ENCODE measurements at places on chromosomes 2 and 18.

DNA sequence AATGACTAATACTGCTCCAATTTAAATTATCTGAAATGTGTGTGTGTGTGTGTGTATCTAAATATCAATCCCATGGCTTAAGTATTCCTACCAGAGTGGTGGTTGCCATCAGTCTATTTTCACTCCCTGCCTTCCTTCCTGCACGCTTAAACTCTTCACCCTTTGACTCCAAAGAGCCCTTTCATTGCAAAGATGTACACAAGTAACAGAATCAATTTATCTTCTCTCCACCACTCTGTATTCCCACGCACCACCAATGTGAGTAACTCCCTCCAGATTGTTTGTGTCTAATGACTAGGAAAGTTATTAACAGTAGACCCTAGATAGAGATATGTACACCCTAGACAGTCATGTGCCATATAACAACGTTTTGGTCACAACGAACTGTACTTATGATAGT lies 42.8 kb downstream of the ARL6IP6 start:
- no peak for DNase-seq

DNA sequence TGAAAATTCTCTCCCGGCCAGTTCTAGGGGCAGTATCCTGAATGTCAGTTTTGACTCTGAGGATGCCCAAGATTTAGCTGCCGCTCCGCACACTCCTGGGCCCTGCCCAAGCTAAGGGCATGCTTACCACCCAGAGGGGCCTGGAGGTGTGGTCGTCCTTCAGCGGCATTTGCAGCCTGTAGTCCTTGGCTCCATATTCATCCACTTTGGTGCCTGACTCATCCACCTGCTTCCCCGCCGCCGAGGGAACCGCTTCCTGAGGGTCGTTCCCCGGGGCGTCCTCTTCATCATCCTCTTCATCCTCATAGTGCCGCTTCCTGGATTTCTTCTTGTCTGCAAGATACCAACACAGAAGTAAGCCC lies 577 bp downstream of the ERCC3 start:
- DNase-seq, result no peak

DNA sequence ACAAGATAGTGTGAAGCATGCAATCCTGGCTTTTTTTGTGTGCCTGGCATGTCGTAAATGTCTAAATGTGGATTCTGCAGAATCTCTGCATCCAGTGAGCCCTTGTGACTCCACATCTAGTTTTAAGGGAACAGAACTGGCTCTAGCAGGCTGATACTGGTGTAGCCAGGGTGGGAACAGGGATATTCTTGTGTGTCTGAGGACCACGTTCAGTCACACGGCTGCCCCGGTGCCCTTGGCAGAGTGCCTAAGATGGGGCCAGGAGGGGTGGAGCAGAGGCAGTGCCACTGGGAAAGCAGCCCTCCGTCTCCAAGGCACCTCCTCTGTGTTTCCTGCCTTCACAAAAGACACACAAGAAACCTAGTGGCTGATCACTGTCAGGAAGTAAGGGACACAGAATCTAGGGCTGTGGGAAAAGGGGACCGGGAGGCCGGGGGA lies 91.5 kb upstream of the PARD3B start:
- DNase-seq, result no peak

DNA sequence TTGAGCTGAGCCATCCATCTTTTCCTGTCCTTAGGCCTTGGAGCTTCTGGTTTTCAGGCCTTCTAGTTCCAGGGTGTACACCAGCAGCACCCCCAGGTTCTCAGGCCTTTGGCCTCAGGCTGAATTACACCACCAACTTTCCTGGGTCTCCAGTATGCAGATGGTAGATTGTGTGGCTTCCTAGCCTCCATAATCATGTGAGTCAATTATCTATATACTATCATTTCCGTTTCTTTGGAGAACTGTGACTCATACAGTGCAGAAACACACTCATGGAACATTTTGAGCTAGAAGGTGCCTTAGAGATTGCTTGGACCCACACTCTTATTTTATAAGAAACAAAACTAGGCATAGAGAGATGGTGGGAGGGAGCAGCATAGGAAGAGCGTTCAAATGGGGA lies 167.4 kb downstream of the NCK2 start:
- DNase-seq, result no peak

GRCh38 chr2:166115589-166115988 lies 12.2 kb downstream of the SCN1A start:
- no peak for DNase-seq

GRCh38 chr2:121094845-121095244 lies 190.2 kb downstream of the TFCP2L1 start:
- no peak for DNase-seq

Measured in erythroblast (primary cell).